ENCODE measurements at places on chromosomes 5 and 9.

DNA sequence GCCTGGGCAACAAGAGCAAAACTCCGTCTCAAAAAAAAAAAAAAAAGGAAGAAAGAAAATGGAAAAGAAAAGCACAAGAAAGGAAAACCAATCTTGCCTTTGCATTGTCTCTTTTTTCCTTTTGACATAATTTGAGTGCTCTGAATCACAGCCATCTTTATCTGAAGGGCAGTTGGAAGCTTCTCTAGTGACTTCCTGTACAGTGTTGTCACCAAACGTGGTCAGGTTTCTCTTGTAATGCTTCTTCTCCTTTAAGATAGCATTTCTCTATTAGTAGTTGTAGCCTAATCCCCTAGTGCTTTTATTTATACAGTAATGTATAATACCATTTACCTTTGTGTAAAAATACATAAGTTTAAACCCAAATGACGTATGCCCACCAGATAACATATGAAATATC is 18.1 kb downstream of the PRKACG start:
- no peak for DNase-seq

GRCh38 chr9:137008312-137008711 is 11.9 kb upstream of the CLIC3 start:
- no peak for DNase-seq

DNA sequence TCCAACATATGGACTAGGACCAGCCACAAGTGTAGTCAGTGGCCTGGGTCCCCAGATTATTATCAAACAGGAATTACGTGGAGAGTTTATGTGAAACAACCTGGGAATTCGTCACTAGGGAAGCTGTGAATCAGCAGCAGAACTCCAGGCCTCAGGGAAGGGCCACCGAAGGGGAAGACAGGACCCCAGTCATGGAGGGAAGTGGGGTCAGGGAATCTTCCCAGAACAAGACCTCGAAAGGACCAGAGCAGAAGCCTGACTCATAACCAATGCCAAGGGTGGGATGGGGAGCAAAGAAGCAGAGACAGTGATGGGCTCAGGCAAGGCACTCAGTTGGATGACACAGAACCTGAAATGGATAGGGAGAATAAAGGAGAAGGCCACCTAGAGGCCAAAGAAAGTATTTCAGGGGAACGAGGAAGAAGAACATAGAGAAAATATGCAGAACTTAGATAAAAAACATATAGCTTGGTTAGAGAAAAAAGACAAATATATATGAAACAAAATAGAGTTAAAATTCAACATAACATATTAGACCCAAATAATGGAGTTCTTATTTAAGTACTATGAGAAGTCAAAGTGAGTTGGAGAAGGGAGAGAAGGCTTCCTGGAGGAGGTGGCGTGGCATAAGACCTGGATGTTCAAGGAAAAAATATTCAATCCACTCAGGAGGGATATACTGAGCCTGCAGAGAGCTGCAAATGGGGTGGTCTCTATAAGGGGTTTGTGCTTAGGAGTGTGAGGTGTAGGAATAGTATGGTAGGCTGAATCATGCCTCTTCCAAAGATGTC is 66.7 kb upstream of the CAST start:
- DNase-seq: no peak

- no peak for DNase-seq
Measured at GRCh38 chr9:72440992-72441847, 76.2 kb upstream of the ZFAND5 start.

GRCh38 chr5:142128675-142129208 is 20.2 kb downstream of the NDFIP1 start:
- no peak for DNase-seq

DNA sequence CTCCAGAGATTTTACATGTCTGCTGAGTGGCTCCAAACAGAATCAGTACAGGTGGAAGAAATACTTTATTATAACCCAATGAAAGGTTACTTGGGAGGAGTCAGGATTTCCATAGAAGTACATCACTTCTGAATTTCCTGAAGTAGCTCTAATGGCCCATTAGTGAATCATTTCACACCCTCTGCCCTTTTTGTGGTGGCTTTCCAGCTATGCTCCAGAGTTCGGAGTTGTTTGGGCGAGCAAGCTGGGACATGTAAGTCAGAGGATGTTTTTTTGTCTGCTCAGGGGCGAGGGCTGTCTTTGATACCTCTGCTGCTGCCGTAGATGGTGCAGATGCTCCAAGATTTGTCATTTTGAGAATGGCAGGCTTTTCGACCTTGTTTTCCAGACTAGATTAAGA is 226.1 kb downstream of the GOLPH3 start:
- DNase-seq: no peak

- DNase-seq: no peak
Measured at GRCh38 chr9:10534850-10535249, 78.0 kb downstream of the PTPRD start.

GRCh38 chr5:167633931-167634341 is 657.5 kb upstream of the WWC1 start:
- no peak for DNase-seq

GRCh38 chr5:45060724-45061123 is 252.0 kb downstream of the MRPS30 start:
- DNase-seq: no peak

DNA sequence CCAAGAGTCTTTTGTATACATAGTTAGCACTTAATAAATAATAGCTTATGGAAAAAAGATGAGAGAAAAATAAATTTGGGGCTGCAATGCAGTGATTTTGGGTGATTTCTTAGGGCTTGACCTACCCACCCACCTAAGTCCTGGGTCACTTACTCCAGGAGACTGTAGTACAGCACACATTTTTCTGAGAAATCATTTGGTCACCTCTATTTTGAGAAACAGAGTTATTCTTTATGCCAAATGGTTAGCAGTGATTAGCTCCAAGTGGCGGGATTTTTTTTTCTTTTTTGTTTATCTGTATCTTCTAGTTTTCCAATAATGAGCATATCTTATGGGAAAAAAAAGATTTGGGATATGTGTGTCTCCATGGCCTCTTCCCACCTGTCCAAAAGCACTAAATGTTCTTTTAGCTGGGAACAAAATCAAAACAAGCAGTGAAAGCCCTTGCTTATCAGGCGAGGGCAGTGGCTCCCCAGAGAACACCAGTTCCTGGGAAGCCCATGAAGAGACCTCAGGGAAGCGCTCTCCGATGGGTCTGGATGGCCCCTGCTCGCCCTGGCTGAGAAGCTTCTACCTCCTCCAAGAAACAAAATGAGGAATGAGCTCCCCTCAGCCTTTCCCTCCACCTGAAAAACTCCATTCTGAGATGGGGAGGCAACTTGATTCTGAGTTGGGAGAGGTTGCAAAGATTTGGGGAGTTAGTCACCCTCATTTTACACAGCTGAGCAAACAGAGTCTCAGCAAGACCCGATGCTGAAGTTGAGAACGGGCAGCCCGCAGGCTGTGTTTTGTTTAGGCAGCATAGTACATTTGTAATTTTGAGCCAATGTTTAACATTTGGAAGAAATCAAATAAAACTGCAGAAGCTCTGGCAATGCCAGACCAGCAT is 69.9 kb downstream of the CYFIP2 start:
- no peak for DNase-seq

- DNase-seq: no peak
Measured at GRCh38 chr9:70492319-70492777, 77.9 kb upstream of the KLF9 start.

- peak; percentile 13 for DNase-seq
Measured at GRCh38 chr9:35757226-35757891, 3.3 kb upstream of the MSMP start.

DNA sequence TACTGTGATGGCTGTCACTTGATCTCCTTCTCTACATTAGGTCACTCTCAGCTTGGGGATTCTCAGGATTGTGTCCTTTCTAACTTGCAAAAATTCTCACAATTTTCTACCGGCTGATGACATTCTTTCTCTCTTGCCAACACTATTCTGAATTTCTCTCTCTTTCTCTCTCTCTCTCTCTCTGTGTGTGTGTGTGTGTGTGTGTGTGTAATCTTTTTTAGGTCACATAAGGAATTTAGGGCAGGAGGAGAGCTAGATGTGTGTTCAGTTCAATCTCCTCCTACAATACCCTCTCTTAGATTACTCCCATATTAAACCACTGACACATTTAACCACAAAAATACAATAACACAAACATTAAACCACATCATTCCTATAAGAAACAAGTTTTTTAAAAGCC is 242.3 kb upstream of the NREP start:
- no peak for DNase-seq

- no peak for DNase-seq
Measured at GRCh38 chr5:173499471-173500212, 116.8 kb downstream of the BOD1 start.

DNA sequence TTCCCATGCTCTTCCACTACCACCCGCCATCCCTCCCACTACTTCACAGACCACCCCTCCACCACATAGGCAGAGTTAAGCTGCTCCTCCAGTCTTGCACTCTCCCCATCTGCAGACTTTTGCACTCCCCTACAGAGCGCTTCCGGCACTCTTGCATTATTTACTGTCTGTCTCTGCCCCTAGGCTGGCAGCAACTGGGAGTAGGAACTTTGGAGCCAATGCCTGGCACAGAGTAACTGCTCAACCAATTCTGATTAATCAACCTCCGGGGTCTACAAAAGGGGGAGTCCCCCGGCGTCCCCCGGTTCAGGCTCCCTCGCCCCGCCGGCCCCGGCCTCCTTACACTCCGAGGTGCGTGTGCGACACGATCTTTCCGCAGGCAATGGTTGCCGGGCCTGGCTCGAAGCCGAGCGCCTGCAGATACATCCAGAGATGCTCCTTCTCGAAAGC is 498 bp downstream of the HAUS6 start:
- peak; percentile 47 for DNase-seq

GRCh38 chr5:119328753-119329602 is 26.8 kb upstream of the TNFAIP8 start:
- DNase-seq: peak; percentile 69

- DNase-seq: no peak
Measured at GRCh38 chr5:154228696-154229095, 38.2 kb downstream of the GALNT10 start.

GRCh38 chr5:126002222-126002897 is 420.8 kb upstream of the GRAMD2B start:
- DNase-seq: no peak

GRCh38 chr9:120440791-120441190 is 139.2 kb downstream of the CDK5RAP2 start:
- DNase-seq: no peak

GRCh38 chr9:133347515-133347984 is 381 bp downstream of the MED22 start:
- peak; percentile 62 for DNase-seq

GRCh38 chr9:96875461-96876142 is 21.3 kb upstream of the ZNF782 start:
- DNase-seq: peak; percentile 54

DNA sequence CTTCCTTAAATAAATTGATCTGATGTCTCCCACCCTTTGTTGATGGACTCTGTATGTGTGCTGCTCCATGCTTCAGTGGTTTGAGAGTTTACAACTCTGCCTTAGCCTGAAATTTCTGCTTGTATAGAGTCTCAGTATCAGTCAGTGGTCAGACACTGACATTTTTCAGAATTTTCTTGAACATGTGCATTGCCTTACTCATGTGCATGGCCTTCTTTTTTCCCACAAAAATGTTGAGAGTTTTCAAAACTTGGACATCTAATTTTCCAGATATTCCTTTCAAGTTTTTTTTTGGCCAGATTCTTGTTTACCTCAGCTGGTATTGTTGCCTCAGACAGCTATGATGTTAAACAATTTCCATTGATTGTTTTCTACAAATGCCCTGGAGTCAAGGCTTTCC is 427.1 kb upstream of the CHD1 start:
- no peak for DNase-seq

DNA sequence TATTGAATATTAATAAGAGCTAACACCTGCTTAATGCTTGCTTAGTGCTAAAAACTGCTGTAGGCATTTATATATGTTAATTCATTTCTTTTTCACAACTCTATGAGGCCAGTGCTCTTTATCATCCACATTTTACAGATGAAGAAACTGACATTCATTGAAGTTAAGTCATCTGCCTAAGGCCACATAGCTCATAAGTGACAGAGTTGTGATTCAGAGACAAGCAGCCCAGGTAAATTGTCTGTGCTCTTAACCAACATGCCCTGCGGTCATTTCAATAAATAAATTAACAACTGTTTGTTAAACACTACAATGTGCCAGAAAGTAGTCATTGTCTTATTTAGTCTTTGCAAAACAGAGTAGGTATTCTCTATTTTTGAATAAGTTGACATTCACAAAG is 1354.4 kb upstream of the C9orf72 start:
- no peak for DNase-seq

DNA sequence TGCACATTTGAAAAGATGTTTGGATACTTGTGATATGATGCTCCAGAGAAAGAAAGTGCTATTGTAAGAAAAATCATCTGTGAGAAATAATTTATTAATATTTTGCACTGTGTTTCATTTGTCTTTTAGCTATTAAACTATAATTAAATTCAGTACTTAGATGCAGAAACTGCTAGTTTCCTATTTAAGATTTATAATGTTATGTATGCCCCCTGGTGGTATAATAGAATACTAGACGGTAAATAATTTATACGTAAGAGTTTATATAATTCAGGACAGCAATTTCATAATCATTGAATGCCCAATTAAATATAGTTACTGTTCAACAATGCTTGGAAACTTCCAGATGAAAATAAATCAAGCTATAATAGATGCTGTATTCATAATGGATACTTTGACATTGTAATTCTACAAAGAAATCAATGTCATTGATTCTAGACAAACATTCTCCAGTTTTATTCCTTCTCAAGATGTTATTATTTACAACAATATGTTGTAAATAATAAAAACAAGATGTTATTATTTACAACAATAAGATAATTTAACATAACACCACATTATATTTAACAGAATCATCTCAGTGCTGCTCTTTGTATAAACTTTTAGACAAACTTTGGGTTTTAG is 101.0 kb downstream of the TMEM232 start:
- no peak for DNase-seq

DNA sequence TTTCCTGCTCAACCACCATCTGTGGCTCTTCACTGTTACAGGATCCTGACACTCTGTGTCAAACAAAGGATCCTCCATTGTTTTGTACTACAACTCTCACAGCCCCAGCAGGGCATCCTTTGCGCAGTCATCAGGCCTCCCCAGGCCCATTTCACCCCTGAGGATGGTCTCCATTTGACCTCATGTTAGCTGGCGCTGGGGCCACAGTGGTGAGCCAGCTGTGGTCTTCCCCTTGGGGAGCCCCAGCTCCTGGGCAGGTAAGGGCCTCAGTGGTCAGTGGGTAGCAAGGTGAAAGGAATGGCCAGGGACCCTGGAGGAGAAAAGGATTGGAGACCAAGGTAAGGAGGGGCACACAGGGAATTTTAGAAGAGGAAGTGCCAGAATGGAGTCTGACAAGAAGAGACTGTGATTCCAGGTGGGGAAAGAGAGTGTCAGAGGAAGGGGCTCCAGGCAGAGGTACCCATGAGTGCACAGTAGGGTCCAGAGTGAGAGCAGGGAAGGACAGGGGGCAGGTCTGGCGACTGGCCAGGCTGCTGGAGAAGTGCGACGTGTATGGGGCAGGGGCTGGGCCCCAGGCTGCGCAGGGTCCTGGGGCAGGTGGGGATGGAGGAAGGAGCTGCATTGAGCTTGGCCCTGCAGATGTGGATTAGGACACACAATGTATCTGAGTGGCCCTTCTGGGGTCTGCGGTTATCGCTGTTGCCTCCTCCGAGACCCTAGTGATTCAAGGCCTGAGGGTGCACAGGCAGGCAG is 109.9 kb downstream of the PHF2 start:
- no peak for DNase-seq

All from CD4-positive, alpha-beta T cell treated with Interferon alpha-2 for 1 hour (primary cell).